ENCODE measurements at places on chromosomes 2 and 18.
A peak's percentile ranks its signal among the peaks of the same experiment; 100 is the strongest.

GRCh38 chr2:3189076-3189591 is 188.5 kb downstream of the EIPR1 start:
- no peak for DNase-seq

GRCh38 chr2:12442476-12442847 is 274.3 kb upstream of the TRIB2 start:
- no peak for DNase-seq

DNA sequence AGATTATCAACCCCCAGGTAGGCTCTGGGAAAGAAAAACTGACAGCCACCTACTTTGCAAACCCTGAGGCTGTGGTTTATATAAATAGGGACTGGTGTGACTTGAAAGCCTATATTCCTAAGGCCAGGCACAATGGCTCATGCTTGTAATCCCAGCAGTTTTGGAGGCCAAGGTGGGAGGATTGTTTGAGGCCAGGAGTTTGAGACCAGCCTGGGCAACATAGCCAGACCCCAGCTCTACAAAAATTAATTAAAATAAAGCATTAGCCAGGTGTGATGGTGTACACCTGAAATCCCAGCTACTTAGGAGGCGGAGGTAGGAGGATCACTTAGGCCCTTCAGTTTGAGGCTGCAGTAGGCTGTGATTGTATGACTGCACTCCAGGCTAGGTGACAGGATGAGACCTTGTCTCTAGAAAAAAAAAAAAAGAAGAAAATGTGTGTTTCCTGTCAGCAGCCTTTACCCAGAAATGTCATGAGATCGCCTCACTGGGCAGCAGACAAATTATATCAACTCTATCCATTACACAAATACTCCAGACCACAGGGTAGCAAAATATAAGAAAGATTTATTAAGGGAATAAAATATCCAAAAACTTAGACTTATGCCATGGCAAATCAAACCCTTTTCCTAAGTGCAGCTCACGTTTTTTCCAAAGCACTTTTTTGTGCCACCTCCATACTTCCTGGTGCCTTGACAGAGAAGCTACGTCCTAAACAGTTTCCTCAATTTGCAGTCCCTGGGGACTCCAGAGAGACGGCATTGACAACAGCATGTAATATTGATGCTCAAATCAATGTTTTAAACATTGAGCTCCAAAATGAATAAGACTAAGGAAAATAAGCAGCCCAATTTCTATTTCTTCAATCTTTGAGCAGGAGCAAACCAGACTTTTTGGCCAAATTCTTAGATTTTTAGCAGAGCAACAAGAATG is 190.8 kb upstream of the NDUFV2 start:
- DNase-seq, result no peak

- peak; percentile 2 for DNase-seq
Measured at GRCh38 chr2:63378589-63378988, 209.7 kb downstream of the WDPCP start.

- DNase-seq, result no peak
Measured at GRCh38 chr2:233193738-233194137, 57.7 kb upstream of the ATG16L1 start.

GRCh38 chr2:120539424-120539936 is 193.5 kb downstream of the INHBB start:
- no peak for DNase-seq

GRCh38 chr2:171531291-171531690 is 9.0 kb downstream of the CYBRD1 start:
- no peak for DNase-seq

DNA sequence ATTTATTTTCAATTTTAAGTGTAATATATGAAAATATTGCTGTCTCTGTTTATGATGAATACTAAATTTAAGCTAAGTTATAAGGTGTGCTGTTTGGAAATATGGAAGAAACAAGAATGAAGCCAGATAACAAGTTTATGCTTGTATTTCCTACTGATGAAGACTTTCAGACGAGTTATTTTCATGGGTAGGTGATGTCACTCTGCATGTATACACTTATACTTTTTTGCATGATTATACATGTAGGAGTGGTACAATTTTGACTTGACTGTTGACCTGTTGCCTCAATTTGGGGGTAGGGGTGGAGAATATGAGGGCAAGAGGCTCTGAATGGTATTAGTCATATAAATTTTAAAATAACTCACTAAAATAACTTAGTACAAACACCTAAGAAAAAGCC is 133.7 kb downstream of the HAUS1 start:
- no peak for DNase-seq

GRCh38 chr18:12098374-12098773 is 4.7 kb downstream of the ANKRD62 start:
- DNase-seq, result peak; percentile 85

GRCh38 chr2:128778843-128779242 is 460.2 kb upstream of the HS6ST1 start:
- DNase-seq, result no peak

DNA sequence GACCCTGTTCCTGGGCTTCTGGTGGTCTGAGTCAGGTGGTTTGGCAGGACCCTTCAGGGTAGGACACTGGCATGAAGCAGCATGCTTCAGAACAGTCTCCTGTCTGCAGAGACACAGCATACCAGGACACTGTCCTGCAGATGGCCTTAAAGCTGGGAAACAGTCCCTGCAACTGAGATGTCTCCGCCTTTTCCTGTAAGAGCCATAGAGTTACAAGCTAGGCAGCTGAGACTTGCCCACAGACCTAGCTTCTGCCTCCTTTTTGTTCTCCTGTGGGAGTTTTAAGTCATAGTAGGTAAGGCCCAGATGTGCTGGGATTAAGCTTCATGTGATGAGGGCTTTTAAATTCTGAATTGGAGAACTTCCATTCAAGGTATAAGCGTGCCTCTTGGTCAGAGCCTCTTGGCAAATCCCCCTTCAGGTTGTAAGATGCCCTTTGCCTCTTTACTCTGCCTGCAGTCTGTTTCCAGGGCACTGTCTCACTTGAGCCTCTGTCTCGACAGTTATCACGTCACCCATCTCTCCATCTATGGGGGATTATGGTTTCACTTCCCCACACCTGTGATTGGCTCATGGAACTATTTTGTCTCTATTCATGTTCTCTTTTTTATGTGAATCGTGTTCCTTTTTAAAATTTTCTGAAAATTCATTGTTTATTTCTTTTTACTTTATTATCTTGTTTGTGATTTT is 51.8 kb downstream of the COA5 start:
- no peak for DNase-seq

DNA sequence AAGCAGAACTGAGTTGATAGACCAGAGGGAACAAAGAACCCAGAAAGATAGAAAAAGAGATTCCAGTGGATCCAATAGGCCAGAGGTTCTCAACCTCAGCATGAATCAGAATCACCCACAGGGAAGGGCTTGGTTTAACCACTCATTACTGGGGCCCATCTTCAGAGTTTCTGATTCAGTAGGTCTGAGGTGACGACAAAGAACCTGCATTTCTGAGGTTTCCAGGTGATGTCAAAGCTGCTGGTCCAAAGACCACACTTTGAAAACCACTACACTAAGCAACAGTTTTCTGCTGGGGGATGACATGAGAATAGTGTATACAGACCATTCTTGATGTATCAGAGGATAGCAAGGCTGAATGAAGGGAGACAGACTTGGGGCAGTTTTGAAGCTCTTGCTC is 296.9 kb upstream of the STON1 start:
- peak; percentile 33 for DNase-seq

DNA sequence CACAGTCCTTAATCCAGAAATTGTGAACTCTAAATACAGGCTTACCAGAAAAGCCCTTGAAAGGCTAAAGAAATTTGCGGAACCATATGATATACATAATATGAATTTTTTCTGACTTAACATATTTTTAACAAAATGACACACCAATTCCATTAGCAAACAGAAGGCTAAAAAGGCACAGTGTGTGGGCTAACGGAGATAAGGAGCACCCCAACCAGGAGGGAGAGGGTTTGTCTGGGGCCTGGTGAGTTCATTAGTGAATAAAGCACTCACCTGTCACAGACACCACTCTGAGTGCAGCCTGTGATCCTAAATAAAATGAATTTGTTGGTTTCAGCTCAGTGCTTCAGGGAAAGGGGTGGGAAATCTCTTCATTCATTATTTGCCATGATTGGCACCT is 2.7 kb upstream of the FECH start:
- no peak for DNase-seq

- DNase-seq, result no peak
Measured at GRCh38 chr2:8552293-8552801, 129.5 kb upstream of the ID2 start.

- no peak for DNase-seq
Measured at GRCh38 chr2:201269764-201270163, 9.4 kb downstream of the CASP8 start.

DNA sequence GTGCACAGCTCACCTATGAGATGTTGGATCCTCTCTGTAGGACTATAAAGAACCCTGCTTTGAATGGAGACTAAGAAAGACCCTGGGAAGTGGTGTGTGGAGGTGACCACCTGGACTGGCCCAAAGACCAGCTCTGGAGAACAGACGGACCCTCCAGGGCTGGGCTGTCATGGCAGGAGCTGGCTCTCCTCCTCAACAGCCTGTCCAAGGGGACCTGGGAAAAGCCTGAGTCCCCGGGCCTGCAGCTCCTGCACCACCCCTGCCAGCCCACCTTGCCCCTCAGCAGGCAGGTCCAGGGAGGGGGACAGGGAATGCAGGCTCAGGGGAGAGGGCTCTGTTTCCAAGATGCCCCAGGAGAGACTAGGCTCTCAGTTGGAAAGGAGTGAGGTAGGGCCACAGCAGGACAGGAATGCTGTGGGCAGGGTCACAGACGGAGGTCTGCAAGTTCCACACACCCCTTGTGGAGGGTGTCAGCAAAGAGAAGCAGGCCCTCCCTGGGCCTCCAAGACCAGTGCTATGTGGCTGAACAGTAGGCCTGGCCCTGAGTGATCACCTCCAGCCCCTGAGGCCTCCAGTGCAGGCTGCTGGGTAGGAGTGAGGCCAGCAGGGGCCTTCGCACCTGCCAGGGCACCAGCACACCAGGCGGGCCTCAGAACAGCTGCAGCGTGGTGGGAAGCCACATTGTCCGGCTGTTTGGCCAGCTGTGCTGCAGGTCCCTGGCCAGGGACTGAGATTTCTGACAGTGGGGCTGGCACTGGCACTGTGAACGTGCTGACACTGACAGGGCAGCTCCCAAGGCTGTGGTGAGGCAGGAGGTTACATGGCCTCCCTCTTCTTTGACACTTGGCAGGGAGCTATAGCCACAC is 86.4 kb upstream of the OTOS start:
- no peak for DNase-seq

DNA sequence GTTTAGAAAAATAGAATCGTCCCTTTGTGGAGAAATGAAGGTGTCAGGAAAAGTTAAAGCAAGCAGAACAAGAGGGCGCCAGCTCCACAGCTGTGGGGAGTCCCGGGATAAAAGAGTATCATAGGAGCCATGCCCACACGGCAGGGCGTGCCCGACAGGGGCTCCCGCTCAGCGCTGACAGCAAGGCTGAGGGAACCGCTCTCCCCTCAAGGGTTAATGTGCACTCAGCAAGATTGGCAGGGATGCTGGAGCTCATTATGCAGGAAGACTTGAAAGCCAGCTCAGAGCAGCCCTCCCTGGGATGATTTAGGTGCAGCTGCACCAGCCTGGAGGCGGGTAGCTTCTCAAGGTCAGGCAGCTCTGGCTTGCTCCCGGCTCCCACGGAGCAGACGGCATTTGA is 500.2 kb downstream of the EIPR1 start:
- no peak for DNase-seq

- no peak for DNase-seq
Measured at GRCh38 chr2:216420367-216421101, 8.2 kb downstream of the SMARCAL1 start.

DNA sequence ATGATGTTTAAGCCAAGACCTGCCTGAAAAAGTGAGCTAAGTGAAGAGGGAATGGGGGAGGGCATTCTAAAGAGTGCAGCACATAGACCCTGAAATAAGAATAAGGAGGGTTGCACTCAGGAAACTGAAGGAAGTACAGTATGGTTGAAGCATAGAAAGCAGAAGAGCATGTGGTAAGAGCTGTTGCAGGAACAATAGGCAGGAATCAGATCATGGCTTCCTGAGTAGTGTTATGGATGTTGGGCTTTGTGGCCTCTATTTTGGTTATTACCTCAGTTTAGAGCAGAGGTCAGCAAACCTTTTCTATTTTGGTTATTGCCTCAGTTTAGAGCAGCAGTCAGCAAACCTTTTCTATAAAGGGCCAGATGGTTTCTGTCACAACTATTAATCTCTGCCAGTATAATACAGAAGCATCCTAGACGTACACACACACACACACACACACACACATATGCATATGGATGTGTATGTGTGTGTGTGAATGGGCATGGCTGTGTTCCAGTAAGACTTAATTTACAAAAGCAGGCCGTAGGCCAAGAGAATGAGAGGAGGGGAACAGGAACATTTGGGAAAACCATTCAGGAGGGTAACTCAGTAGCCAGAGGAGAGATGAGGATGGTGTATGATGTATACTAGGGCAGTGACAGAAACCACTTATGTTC is 91.1 kb upstream of the MYO3B start:
- DNase-seq, result no peak

GRCh38 chr2:46302005-46302695 is 4.9 kb downstream of the EPAS1 start:
- no peak for DNase-seq

DNA sequence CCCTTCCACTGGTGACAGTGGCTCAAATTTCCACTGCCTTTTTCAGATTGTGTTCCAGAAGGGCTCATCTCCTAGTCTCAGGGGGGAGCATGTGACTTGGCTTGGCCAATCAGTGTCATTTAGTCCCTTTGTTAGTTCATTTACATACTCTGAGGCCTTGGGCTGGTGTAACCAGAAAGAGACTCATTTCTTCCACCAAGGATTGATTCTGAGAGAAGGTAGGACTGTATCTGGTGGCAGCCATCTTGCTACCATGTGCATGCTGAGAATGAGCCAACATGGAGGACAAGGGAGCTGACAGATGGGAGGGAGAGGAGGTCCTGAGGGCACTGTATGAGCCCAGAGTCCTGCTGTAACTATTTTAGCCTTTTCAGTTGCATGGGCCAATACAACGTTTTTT is 191.7 kb downstream of the THSD7B start:
- DNase-seq, result no peak

DNA sequence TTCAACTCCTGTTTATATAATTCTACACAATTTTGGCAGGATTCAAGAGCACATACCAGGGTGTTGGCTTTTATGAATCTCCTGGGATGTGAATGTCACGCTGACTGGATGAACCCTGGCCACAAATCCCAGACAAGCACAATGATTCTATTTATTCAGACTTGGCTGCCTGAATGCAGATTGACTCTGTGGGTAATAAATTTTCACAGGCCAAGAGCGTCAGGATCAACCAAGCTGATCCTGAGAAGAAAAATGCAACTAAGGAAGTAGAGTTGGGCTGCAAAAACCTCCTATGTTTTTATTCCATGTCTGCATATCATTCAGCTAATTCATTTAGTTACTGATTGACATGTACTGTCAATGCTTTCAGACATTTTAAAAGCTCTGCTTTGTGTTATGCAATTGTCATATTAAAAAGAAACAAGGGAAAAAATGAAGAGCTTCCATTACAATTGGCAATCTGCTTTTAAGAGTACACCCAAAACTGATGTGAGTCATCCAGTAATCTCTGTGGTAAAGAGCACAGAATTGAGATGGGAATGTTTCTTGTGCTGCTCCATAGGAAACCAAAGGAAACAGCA is 173.0 kb upstream of the REV1 start:
- no peak for DNase-seq

All from activated CD4-positive, alpha-beta T cell treated with anti-CD3 and anti-CD28 coated beads, Interleukin-2, Interleukin-4, amounts not matched to agents 100 ng/mL and 50 ng/mL, durations not matched to agents 16 hours and 8 hours (primary cell).